ENCODE measurements at places on chromosomes 2 and 18. TPM values are rescaled to one million over a fixed set of nuclear protein-coding genes. Genes with fewer than 3 reads are reported as not detected.

SMAD7 gene
- total RNA-seq, result 20.6 TPM

CDH7 gene
- not detected for total RNA-seq

- H3K4me3 ChIP-seq, result no peak overlapping the region
- no peaks in the 10 kb centered on the region for H3K4me1 ChIP-seq
- DNase-seq, result no peak
- H3K27me3 ChIP-seq, result no peaks in the 10 kb centered on the region
- H3K36me3 ChIP-seq, result no peaks in the 10 kb centered on the region
Measured at GRCh38 chr18:80159713-80160636, 50.9 kb downstream of the ADNP2 start.

DNA sequence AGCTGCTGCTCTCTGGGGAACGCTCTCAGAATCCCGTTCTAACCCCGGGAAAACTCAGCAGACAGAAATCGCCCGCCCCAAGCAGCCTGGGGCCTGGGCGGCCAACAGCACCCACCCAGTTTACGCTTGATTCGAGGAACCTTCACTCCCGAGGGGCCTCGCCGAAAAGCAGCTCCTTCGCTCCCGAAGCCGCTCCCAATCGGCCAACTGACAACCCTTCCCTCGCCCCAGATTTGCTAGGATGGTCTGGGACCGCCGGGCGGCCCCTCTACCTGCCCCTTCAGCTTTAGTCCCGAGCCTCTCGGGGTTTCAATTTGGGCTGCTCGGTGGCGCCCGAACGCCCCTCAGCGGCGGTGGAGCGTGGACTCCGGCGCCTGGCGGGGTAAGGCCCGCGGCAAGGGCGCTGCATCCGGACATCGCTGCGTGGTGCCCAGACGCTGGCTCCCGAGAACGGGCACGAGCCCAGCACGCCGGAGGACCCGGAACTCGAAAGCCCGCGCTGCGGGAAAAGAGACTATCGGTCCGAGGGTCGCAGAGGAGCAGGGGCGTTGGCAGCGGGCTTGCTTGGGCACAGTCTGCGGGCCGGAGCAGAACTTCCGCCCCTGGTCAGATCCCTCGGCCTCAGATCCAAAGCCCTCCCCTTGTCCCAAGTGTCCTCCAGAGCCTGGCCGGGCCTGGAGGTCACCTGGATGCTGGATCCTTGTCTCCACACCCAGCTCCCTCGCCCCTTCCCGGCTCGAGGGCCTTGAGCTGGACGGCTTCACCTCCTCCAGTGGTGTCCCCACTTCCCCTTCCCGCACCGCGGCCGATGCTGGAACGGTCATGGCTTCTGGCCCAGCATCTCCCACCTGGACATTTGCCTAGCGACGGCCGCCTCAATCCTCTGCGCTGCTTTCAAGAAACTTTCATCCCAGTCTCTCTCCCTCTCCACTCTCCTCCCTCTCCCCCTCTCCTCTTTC, 3.0 kb upstream of the OTX1 start:
- H3K27ac ChIP-seq, result no peak overlapping the region
- no peak overlapping the region for H3K4me3 ChIP-seq
- H3K36me3 ChIP-seq, result no peaks in the 10 kb centered on the region
- peaks cover 3% of the 10 kb centered on the region for H3K27me3 ChIP-seq
- H3K4me1 ChIP-seq, result no peaks in the 10 kb centered on the region

C18orf54 gene
- 2.3 TPM for total RNA-seq

Data from breast epithelium (tissue), 4 donors.